Karpas-422 (cell line): ENCODE measurements at places on chromosomes 1 and 21.

DNA sequence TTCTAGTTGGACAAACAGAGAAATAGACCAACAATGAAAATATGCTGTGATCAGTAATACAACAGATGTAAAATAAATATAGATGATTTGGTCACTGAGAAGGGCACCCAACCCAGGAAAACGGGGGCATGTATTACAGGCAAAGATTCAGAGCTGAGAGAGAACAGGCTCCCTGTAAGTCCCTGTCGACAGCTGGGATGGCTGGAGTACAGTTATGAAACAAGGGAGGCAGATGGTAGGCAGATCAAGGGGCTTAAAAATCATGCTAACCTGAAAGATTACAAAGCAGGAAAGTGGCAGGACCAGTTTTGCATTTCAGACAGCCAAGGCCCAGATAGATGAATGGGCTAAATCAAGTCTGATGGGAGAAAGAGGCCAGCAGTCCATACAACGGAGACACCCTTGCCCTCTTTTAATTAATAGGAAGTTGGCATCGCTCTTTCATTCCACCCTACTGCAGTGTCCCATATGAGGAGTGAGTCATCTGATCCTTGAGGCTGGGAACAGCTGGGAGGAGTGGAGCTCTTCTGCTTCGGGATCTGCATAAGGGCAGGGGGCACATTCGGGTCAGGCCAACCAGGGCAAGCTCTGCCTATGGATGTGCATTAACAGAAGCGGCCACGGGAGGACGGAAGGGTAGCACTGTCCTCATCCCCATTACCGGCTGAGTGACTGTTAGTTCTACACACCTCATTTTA lies 171.1 kb downstream of the DAB1 start:
- DNase-seq = no peak

- DNase-seq = no peak
Measured at GRCh38 chr1:151492120-151492519, 19.1 kb upstream of the CGN start.

GRCh38 chr1:83060651-83061390 lies 938.1 kb downstream of the TTLL7 start:
- no peak for DNase-seq

- no peak for DNase-seq
Measured at GRCh38 chr1:76109901-76110560, 35.5 kb downstream of the ST6GALNAC3 start.

- DNase-seq = no peak
Measured at GRCh38 chr1:65049941-65050713, 83.8 kb upstream of the JAK1 start.

DNA sequence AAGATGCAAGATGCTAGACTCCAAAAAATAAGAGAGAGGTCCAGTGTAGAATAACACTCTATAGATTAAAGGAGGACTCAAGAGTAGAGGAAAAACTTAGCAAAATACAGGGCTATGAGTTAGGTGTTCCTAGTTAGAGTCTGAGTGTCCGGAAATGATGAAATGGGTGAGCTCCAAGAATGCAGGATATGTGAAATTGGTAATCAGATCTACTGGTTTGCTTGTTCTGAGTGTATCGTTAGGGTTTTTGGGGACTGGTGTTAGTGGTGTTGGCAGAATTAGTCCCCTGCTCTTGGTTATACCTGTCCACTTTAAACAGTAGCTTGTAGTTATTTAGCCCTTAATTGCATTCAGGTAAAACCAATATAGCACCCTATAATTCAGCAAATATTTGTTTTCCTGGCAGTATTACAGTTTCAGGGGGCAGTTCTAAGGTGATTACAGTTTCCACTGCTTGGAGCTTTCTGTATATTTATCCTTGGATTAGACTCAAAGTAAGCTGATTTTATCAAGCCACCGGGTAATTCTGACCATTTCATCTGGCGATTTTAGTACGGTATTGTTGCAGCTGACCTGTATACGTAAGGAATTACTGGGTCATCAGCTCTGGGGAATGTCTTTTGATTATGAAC lies 332.7 kb downstream of the CHRM3 start:
- no peak for DNase-seq

GRCh38 chr1:167463080-167463479 lies 55.2 kb downstream of the CD247 start:
- no peak for DNase-seq

DNA sequence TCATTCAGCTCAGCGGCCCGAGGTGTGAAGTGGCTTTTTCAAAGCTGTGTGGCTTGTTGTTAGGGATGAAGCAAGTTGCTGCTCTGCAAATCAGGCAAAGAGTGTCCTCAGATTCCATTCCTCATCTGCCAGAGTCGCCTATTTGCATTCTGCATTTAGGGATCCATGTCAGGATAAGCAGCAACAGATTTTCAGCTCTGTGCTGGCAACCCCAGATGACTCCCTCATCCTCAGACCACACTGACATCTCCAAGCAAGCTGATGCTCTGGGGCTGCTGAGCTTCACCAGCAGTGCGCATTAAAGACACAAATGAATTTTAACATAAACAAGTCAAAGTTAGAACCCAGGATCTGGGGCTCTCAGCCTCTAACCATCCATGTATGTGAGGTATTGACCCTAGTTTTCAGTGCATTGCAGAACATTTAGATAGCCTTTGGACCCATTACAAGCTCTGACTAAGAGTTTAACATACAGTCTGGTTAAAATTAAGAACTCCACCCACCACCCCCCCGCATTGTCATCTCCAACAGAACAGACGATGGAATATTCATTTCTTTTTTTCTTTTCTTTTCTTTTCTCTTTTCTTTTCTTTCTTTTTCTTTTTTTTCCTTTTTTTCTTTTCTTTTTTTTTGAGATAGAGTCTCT lies 10.9 kb downstream of the CFAP107 start:
- DNase-seq = no peak

GRCh38 chr1:176736015-176736414 lies 273.0 kb downstream of the PAPPA2 start:
- DNase-seq = no peak
